GOT3 (cell line): ENCODE measurements at places on chromosomes 3 and 15.

DNA sequence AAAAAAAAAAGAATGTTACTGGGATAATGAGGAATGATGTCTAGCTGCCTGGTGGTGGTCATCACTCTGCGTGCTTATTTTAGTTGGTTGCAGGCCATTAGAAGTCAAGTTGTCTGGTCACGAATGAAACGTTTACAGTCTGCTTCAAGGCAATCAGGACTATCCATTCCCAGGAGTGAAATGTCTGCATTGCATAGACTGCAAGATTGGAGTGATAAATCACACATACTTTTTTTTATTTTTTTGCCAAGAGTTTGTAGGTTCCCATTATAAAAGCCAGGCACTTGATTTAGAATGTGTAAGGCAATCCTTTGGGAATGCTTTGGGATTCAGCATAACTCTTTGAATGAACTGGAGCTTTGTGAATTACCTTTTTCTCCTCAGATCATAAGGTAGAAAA, 132.3 kb downstream of the STAC start:
- no peak for DNase-seq

- DNase-seq: no peak
These were observed 225.5 kb downstream of the SLCO3A1 start for GRCh38 chr15:92079047-92079446.

- no peak for DNase-seq
These were observed 2.1 kb downstream of the RAB43 start for GRCh38 chr3:129119365-129120100.

DNA sequence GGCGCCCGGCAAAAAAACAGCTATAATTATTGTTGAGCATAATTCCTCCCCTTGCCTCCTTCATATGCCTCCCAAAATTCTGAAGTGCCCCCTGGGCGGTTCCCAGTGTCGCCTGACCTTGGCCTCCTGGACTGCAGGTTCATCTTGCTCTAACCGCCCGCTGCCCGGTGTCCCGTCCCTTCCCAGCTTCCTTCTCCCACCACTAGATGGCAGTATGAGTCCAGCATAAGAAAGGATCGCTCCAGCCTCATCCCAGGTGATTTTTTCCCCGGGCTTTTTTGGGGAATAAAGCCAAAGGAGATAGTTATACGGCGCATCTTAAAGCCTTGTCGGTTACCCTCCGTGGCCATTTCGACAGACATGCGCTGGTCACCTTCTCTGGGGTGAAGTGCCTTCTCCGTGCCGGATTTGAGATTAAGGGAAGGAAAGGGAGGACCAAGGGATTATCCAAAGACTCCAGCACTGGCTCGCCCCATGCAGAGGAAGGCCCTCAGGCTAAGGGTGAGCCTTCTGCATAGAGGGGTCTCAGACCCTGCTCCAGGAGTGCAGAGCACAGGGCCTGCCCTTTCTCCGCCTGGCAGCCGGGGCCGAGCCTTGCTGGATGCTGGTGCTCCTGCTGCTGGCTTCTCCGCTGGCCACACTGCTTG, 45.8 kb upstream of the TRA2B start:
- peak; percentile 35 for DNase-seq

- DNase-seq: no peak
These were observed 216.8 kb upstream of the RBMS3 start for GRCh38 chr3:29064085-29064484.

DNA sequence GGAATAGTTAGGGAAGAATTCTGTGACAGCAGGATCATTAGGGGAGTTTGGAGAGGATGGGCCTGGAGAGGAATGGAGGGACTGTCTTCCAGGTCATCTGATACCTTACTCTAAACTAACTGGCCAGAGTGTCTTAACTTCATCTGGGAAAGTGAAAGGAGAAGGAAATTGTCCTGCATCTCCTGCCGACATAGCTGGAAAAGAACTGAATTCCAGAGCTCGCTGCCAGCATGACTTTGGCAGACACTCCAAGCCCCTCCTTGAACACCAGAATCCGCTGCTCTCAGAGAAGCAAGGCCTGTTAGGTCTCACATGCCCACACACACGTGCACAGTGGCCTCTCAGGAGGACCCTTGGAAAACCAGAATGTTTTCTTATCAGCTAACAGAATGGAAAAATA, 10.5 kb downstream of the ABI3BP start:
- DNase-seq: no peak

DNA sequence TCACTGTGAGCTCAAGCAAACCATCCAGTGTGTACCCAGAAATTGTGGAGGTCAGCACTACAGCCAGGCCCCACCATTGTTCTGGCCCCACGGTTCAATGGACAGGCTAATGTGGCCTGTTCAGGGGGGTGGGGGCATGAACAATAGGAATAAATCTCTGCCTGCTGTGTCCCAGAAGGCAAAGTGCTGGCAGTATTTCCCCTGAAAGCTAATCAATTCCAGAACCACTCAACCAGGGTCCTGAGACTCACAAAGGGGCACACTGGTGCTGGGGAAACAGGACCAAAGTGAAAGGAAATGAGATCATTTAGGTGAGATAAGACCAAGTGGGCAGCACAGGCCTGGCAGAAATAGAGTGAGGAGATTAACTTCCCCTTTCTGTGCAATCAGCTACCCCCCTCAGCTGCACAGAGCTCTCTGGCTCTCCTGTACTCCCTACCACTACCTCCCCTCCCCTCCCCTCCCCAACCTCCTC, 11.5 kb downstream of the CRYGS start:
- DNase-seq: no peak

GRCh38 chr3:187759601-187760000, 14.3 kb upstream of the BCL6 start:
- DNase-seq: no peak

GRCh38 chr3:97958796-97959195, 13.4 kb downstream of the RIOX2 start:
- no peak for DNase-seq

DNA sequence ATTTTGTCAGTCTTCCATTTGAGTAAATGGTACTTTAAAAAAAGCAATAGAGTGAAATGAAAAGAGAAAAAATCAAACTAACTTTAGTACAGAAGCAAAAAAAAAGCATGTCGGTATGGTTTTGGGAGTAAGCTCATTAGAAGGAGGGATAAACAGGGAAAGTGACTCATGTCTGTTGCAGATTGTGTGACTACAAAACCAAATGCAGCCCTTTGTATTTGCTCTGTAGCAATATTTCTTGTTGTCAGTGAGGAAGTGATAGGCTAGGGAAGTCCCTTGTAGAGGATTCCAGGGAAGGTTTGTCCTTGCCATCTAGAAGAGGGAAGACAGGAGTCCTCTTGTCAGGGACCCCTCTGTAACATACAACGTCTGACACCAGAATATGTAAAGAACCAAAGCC, 150.5 kb upstream of the POU1F1 start:
- DNase-seq: no peak

GRCh38 chr3:42012935-42013690, 51.2 kb upstream of the ULK4 start:
- no peak for DNase-seq

DNA sequence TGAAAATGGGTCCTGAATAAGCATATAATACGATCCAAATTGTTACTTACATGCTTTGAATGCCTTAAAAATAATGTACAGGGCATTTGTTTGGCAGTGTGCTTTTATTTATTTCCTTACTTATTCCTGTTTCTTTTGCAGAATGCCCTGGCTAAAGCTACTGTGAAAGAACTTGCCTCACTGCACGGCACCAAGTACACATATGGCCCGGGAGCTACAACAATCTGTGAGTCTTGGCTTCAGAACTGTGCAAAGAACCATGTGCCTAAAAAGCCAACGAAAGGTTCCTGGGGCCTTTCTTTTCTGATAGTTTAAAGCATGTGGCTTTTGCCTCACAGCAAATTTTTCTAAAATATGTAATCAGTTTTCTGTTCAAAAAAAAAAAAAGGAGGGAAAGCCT, 7.8 kb upstream of the CPA3 start:
- no peak for DNase-seq
